ENCODE measurements at places on chromosomes 3 and 15. TPM values are rescaled to one million over a fixed set of nuclear protein-coding genes. Genes with fewer than 3 reads are reported as not detected.
A peak's percentile ranks its signal among the peaks of the same experiment; 100 is the strongest.

- no peak for DNase-seq
Measured at GRCh38 chr3:23626442-23626841, 179.3 kb upstream of the UBE2E1 start.

DNA sequence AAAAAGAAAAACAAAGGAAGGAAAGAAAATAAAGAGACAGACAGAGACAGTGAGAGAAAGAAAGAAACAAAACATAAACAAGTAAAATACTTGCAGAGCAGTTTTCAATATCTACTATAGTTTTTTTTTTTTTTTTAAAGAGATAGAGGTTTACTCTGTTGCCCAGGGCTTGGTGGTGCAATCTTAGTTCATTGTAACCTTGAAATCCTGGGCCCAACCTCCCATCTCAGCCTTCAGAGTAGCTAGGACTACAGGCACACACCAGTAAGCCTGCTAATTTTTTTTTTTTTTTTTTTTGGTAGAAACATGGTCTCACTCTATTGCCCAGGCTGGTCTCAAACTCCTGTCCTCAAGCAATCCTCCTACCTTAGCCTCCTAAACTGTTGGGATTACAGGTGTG, 23.1 kb downstream of the CLASP2 start:
- no peak for DNase-seq

- peak; percentile 52 for DNase-seq
Measured at GRCh38 chr3:195030791-195031321, 240.1 kb downstream of the XXYLT1 start.

GRCh38 chr15:53166684-53167201, 376.6 kb upstream of the ONECUT1 start:
- no peak for DNase-seq

- DNase-seq: no peak
Measured at GRCh38 chr3:194476784-194477183, 10.0 kb downstream of the ATP13A3 start.

GRCh38 chr3:112635674-112636073, 5.3 kb downstream of the CCDC80 start:
- peak; percentile 84 for DNase-seq

The CHRNB4 gene
- total RNA-seq: 1.1 TPM

GRCh38 chr3:111635403-111635802, 40.3 kb upstream of the ZBED2 start:
- DNase-seq: no peak

The DCP1A gene
- total RNA-seq: 23.3 TPM

The HPS3 gene
- total RNA-seq: 20.2 TPM

- DNase-seq: no peak
Measured at GRCh38 chr3:72375237-72376076, 472.8 kb downstream of the SHQ1 start.

- DNase-seq: no peak
Measured at GRCh38 chr3:55471522-55472280, 15.4 kb downstream of the WNT5A start.
